Mesenteric fat pad (tissue), 1 donor: ENCODE measurements at places on chromosomes 5 and 9.

DNA sequence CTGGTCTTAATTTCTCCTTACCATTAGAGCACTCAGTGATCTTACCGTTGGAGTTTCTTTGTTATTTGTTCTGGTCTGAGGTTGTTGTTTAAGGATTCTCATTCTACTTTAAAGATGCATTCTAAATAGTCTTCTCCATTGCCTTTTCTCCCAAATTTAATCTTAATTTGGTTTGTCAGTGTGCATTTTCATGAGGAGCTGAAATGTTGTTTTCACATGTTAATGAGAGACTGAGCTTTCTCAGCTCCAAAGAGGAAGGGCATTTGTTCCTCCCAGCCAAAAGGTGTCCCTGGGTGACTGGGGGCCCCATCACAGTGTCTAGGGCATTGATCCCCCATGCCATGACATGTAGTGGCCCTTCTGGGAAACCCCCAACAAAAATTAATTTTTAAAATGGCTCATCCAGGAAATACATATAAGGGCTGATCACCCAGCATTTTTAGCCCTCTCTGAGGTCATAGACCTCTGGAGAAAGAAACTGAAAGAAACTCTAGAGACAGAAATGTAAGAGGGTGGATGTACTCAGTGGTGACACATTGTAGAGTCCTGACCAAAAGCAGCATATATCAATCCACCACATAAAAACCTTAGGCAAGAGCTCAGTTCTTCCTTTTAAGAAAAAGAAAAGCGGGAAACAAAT, 240.4 kb upstream of the RAI14 start:
- no peak for DNase-seq

DNA sequence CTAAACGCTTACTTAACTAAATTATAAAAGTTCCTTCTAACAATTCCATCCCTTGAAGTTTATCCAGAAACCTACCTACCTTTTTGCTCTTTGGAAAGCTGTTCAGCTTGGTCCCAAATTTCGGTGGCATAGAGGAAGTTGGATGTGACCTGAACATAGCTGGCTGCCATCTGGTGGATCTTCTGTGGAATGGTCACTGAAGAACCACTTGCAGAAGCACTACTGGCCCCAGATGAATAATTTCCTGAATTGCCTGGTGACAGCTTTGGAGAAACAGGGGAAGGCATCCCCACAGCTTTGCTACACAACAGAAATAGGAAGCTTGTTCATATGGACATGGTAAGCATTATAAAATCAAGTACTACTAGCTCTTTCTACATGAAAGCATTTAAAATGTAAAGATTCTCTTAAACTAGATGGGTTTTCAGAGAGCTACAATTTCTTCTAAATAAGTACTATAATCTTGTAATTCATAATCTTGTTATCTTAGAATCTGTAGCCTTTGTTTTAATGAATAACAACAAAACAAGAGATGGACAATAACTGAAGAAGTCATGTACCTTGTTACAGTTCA, 9.9 kb downstream of the LEAP2 start:
- no peak for DNase-seq

DNA sequence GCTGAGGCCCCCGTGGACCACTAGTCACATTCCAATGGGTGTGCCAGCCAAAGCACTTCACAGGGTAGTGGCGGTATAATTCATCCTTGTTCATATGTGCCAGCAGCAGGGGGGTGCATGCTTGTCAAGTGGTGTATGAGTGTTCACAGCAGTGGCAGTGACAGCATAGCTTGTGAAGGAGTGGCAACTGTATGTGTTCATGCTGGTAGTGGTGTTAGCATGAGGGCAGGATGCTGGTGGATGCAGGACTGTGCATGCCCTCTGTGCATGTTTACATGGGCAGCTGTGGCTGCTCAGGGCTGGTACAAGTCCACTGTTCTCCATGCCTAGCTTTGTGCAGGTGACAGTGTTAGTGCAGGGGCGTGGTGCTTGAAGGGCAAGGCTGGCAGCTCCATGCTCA, 253.4 kb upstream of the DMAC1 start:
- DNase-seq = no peak

GRCh38 chr5:142014911-142015584, 2.2 kb upstream of the GNPDA1 start:
- no peak for DNase-seq
